ENCODE measurements at places on chromosomes 13 and 19. TPM values are rescaled to one million over a fixed set of nuclear protein-coding genes. Genes with fewer than 3 reads are reported as not detected.

DNA sequence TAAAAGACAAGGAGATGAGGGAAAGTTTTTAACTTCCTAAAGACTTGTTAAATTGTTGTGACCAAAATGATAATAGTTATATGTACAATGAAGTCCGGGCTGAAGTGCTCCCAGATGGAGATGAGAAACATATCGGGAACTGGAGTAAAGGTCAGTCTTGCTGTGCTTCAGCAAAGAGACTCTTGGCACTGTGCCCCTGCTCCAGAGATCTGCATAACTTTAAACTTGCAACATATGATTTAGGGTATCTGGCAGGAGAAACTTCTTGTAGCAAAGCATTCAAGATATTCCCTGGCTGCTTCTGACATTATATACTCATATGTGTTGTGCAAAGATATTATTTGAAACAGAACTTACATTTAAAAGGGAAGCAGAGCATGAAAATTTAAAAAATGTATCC, 786.6 kb upstream of the SLITRK6 start:
- DNase-seq, result peak; percentile 89

DNA sequence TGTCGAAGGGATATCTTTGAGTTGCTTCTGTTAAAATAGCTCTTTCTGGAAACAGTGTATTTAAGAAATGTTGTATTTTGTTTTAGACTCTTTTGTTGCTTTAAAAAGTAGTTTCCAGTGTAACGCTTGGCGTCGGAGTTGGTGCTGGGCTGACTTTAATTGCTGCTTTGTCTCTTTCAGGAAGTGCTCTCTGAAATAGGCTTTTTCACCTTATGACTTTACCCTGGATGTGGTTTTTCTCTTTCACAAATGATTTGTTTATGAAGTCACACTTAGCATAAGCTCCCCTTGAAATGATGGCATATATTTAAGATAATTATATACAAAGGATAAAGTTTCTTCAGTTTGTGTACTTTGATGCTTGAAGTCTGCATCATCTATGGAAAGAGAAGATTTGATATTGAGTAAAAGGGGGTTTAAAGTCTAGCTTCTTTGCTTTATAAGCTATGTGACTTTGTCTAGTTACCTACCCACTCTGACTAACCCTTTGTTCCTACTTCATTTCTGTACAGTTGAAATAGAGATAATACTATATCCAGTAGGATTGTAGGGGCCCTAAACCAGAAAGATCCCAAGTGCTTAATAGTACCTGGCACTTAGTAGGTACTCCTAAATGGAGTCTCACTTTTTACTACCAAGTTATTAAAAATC, at the start of gene GPR18:
TSS of gene GPR18 (minus strand) at position 170 of the 651 bp plus-strand sequence. CDS start 2,507 bp downstream, outside the sequence.
- no peak for DNase-seq

VSTM2B gene
- polyA plus RNA-seq, result not detected

DNA sequence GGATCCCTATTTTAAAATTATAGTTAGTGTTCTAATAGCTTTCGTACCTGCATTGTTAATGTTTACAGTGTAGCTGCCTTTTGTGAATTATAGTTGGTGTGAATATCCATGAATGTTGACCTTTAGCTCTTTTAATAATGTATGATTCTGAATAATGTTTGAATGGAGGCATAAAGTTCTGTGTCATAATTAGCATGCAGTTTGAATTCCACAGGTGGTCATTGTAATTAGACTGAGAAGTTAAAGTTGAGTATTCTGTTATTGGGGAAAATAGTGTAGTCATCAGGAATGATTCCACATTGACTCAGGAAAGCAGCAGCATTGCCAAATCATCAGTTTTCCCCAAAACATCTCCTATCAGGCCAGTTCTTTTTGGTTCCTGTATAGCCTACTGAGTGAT, 12.1 kb downstream of the GPR18 start:
- no peak for DNase-seq

DNA sequence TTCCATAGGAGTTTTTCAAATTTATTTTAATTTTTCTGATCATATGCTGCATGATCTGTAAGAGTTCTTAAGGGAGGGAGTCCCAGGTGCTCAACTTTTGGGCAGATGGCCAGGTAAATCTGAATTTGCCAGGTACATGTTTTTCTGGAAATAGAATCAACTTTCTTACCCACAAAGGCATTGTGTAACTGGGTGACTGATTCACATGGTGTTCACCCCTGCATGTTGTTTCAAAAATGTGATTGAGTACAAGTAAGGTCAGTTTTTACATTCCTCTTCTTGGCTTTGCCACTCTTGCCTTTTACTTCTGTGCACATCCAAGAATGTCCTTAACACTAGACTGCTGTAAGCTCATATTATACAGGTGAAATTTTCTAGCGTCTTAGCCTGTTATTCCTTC, 30.4 kb downstream of the RB1 start:
- no peak for DNase-seq

Measured in AG04450 (cell line).